Substantia nigra (tissue), 51 donors: ENCODE measurements at places on chromosomes 6 and 20.

DNA sequence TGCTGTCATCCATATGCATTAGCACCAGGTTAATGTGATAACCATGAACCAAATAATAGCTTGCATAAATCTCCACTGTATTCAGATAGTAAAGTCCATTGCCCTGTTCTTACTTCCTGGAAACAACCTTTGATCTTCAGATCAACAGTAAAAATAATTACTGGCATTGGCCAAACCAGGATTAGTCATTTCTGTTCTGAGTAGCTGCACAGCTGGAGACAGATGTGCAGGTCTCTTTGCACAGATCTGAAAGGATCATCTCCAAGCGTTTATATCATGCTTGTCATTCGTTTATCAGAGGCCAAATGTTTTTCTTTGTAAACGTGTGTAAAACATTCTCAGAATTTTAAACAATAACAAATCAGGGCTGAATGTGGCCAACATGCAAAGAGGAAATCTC lies 134.4 kb upstream of the HMGCLL1 start:
- no peak for DNase-seq

GRCh38 chr6:1103945-1104623 lies 207.8 kb upstream of the FOXQ1 start:
- no peak for DNase-seq

GRCh38 chr6:102984357-102984756 lies 1590.8 kb downstream of the GRIK2 start:
- no peak for DNase-seq

DNA sequence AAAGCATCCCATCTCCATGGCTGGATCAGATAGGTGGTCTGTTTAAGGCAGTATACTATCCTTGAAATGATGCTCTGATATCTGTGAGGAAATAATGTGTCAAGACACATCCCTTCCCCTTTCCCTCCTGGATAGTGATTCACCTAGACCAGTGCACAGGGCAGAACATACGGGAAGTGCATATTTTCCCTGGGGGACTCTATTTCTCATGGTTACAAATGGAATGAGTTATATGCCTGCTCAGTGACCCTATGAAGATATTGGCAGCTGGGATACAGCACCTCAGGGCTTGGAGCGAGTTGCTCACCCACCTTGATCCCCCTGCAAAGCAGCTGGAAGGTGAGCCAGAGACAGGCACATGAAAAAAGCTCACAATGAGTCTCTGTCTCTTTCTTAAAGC lies 67.5 kb upstream of the PRL start:
- DNase-seq, result no peak
